Smooth muscle cell of bladder (primary cell): ENCODE measurements at places on chromosomes 11 and 22. TPM values are rescaled to one million over a fixed set of nuclear protein-coding genes. Genes with fewer than 3 reads are reported as not detected.

The WNT11 gene
- total RNA-seq = 0.28 and 1.1 TPM in 2 replicates

The PLAAT5 gene
- 0.09 and 0.14 TPM in 2 replicates for total RNA-seq

The LMO1 gene
- not detected in 2 replicates for total RNA-seq

The MAP4K2 gene
- 5.4 and 10.1 TPM in 2 replicates for total RNA-seq

The ACTN3 gene
- 0.14 and 0.18 TPM in 2 replicates for total RNA-seq

The F2 gene
- 0.14 and 0.18 TPM in 2 replicates for total RNA-seq

The CTSD gene
- total RNA-seq = 131 and 251 TPM in 2 replicates

The MPZL2 gene
- total RNA-seq = under 0.01 TPM in 1 of 2 replicates, not detected in the other

The OTOG gene
- not detected in 2 replicates for total RNA-seq

The IFTAP gene
- 30.3 and 40.9 TPM in 2 replicates for total RNA-seq

The OR5B21 gene
- total RNA-seq = 0.14 TPM in 1 of 2 replicates, not detected in the other

The SSTR3 gene
- under 0.01 and 0.09 TPM in 2 replicates for total RNA-seq

The TTC36 gene
- 0.43 and 0.46 TPM in 2 replicates for total RNA-seq

The MPPED2 gene
- total RNA-seq = not detected in 2 replicates

The ASCL2 gene
- total RNA-seq = not detected in 2 replicates

The OR4D9 gene
- total RNA-seq = not detected in 2 replicates

The MRGPRF gene
- total RNA-seq = 29.7 and 29.9 TPM in 2 replicates

The BCO2 gene
- total RNA-seq = 7.5 and 11.9 TPM in 2 replicates

The SLC22A12 gene
- not detected in 2 replicates for total RNA-seq

The STK33 gene
- total RNA-seq = 0.37 and 0.57 TPM in 2 replicates

The RBMXL2 gene
- total RNA-seq = not detected in 2 replicates

The LINC01488 gene
- not detected in 2 replicates for total RNA-seq

The KCNJ11 gene
- total RNA-seq = not detected in 2 replicates

The NXPE2 gene
- total RNA-seq = 0.14 and 1.1 TPM in 2 replicates

The LMF2 gene
- total RNA-seq = 20.9 and 28.4 TPM in 2 replicates

The GRK3 gene
- total RNA-seq = 0.74 and 0.85 TPM in 2 replicates

The MRGPRX3 gene
- total RNA-seq = not detected in 2 replicates

The TRPM5 gene
- not detected in 2 replicates for total RNA-seq

The RTN4R gene
- total RNA-seq = 0.14 and 0.28 TPM in 2 replicates

The GLYAT gene
- not detected in 2 replicates for total RNA-seq

The MMP11 gene
- total RNA-seq = 9.2 and 19.8 TPM in 2 replicates

The SERHL2 gene
- total RNA-seq = 2.9 and 4.4 TPM in 2 replicates

The ACP2 gene
- total RNA-seq = 13.9 and 16.4 TPM in 2 replicates

The SLC22A6 gene
- not detected in 2 replicates for total RNA-seq

The CRYBB3 gene
- total RNA-seq = not detected in 2 replicates

The GLYATL2 gene
- 0.65 and 0.71 TPM in 2 replicates for total RNA-seq

The FAM111A gene
- total RNA-seq = 32.3 and 40.8 TPM in 2 replicates

The CCDC188 gene
- 0.46 and 1.3 TPM in 2 replicates for total RNA-seq

The DEFB131B gene
- total RNA-seq = not detected in 2 replicates

The MS4A12 gene
- not detected in 2 replicates for total RNA-seq

The KDM4E gene
- not detected in 2 replicates for total RNA-seq

The CELSR1 gene
- 0.14 and 0.65 TPM in 2 replicates for total RNA-seq

The FGF4 gene
- total RNA-seq = not detected in 2 replicates

The GLYATL1 gene
- total RNA-seq = 0.57 TPM in 1 of 2 replicates, not detected in the other
